ENCODE measurements at places on chromosomes 13 and 19.

- peak; percentile 79 for DNase-seq
Observed at GRCh38 chr13:76637641-76638141, 248.5 kb downstream of the KCTD12 start.

GRCh38 chr19:55156202-55157063, 1.1 kb downstream of the TNNI3 start:
- DNase-seq, result no peak

GRCh38 chr19:41226053-41226873, 7.2 kb downstream of the AXL start:
- DNase-seq, result no peak

DNA sequence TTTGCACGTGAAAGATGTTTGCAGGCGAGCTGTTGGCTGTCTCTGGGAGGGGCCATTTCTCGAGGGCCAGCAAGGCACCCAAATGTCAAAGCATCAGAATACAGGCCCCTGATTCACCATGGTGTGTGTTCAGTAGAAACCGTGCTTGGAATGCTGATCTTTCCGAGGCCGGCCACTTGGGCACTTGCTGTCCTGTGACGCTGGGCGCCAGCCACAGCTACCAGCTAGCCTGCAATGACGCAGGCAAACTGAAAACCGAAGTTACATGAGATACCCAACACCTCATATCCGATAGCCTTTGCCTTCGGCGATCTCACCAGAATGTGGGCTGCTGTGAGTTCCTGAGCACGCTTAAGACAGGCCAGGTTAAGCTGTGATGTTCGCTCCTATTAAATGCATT, 12.0 kb downstream of the THOP1 start:
- no peak for DNase-seq

- no peak for DNase-seq
Observed at GRCh38 chr19:34676697-34677385, at the start of gene SCGB2B2. Gene SCGB2B2, minus strand, starts transcription at chr19:34677159. Its CDS starts 82,596 bp downstream, at chr19:34594563.

DNA sequence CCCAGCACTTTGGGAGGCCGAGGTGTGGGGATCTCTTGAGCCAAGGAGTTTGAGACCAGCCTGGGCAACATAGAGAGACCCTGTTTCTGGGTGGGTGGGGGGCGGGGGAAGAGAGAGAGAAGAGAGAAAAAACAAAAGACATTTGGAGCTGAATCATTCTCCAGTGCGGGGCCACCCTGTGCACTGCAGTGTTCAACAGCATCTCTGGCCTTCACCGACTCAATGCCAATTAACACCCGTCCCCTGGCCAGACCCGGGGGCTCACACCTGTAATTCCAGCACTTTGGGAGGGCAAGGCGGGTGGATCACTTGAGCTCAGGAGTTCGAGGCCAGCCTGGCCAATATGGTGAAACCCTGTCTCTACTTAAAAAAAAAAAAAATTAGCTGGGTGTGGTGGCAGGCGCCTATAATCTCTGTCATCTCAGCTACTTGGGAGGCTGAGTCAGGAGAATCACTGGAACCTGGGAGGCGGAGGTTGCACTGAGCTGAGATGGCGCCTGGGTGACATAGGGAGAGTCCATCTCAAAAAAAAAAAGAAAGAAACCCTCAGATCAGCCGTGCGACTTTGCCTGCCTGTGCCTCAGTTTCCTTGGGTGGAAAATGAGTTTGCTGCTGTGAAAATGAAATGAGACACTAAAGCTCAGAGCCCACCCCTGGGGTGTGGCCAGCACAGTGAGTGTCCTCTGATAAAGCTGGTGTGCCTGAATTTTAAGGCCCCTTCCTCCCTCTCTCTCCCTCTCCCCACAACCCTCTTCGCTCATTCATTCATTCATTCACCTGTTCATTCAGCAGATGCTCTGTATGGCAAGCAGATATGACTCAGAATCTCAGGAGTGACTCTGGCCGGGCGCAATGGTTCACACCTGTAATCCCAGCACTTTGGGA, 6.4 kb downstream of the KLF2 start:
- DNase-seq, result no peak

- DNase-seq, result no peak
Observed at GRCh38 chr13:21898945-21899344, 228.1 kb downstream of the FGF9 start.

DNA sequence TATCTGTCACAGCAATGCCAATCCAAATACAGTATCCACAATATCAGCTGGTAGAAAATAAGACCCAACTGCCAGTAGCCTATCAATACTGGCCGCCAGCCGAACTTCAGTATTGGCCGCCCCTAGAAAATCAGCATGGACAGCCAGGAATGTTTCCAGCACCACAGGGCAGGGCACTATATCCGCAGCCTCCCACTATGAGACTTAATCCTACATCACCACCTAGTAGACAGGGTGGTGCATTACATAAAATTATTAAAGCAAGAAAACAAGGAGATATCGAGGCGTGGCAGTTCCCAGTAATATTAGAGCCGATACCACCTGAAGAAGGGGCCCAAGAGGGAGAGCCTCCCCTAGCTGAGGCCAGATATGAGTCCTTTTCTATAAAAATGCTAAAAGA, 111.3 kb downstream of the ZNF486 start:
- no peak for DNase-seq

- no peak for DNase-seq
Observed at GRCh38 chr19:15194938-15195337, 5.9 kb downstream of the NOTCH3 start.

DNA sequence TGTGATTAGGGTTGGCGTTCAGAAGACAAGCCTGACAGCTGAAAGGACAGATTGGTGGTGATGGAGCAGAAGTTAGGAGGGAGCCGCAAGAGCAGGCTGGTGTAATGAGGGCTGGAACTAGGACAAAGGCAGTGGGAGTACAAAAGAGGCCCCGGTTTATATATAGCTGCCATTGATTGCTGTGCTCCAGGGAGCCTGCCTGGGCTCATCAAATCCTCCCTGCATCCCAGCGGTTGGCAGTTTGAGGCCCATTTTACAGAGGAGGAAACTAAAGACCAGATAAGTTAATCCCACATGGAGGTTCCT, 123.7 kb downstream of the CACNA1A start:
- peak; percentile 31 for DNase-seq

GRCh38 chr19:2003874-2004273, 11.6 kb downstream of the BTBD2 start:
- DNase-seq, result no peak

- no peak for DNase-seq
Observed at GRCh38 chr13:48720621-48721020, 66.9 kb downstream of the CYSLTR2 start.

- DNase-seq, result no peak
Observed at GRCh38 chr13:48750588-48751383, 97.1 kb downstream of the CYSLTR2 start.

GRCh38 chr13:76094645-76095044, 458.5 kb downstream of the LMO7 start:
- no peak for DNase-seq

GRCh38 chr19:11261971-11262839, at the start of gene DOCK6:
Gene DOCK6, minus strand, starts transcription at chr19:11262524. Its CDS starts 84 bp downstream, at chr19:11262440.
- DNase-seq, result no peak

DNA sequence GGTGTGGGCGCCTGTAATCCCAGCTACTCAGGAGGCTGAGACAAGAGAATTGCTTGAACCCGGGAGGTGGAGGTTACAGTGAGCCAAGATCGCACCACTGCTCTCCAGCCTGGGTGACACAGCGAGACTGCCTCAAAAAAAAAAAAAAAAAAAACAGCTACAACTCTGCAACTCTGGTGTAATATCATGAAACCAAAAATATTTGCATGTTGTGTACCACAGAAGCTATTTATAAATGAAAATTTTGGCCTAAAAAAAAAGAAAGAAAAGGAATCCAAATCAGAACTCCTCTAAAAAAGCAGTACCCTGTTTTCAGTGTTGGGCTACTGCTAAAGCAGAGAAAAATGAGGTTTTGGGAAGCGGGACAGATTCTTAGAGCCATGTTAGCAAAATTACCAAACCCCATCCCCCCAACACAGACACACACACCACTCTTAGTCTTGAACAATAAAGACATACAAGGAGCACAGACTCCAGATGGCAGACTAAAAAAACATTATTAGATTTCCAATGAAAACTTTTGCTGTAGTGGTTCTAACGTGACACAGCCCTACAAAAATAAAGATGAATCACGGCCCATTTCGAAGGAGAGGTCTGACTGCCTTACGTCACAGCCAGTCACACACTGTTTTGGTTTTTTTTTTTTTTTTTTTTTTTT, 51.5 kb downstream of the INSR start:
- no peak for DNase-seq

DNA sequence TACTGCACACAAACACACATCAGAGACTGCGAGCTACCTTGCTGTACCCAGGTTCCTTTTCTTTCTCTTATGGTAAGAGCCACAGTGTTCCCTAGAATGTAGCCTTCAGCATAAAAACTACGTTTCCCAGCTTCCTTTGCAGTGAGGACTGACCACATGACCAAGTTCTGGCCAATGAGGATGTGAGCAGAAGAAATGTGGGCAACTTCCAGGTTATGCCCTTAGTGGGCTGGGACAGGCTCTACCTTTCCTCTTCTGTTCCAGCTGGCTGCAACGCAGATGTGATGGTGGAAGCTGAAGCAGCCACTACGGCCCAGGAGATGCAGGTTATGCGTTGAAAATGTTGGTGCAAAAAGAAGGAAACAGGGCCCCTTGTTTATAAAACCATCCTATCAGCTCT, 27.5 kb downstream of the VRK3 start:
- DNase-seq, result no peak

- no peak for DNase-seq
Observed at GRCh38 chr19:39377373-39378362, 13.2 kb downstream of the PAF1 start.

DNA sequence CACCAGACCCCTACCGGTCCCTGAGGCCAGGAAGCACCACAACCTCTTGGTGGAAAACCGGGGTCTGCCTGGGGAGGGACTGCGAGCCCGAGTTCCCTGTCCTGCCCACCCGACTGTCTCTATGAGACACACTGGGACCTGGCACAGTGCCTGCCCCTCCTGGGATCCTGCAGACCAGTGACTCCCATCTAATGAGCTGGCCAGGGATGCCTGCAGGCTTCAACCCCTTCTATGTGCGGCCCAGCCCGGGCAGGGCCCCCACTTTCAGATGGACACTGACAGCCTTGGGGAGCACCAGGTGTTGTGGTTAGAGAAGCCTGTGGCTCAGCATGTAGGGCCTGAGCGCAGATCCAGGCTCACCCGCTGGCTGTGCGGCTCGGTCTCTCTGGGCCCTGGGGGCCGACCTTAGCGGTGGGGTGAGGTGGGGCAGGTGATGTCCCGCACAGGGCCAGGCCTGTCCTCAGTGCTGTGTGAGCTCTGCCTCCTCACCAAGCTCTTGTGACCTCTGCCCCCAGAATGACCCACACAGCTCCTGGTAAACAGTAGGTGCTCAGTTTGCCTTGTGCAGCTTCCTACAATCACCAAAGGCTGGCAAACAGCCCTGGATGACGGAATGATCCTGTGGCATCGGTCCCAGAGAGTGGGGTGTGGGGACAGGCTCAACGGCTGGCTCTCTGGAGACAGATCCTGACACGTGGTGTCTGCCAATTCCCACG, 17.9 kb upstream of the CACTIN start:
- no peak for DNase-seq

- no peak for DNase-seq
Observed at GRCh38 chr13:38914070-38914469, 76.6 kb downstream of the STOML3 start.

DNA sequence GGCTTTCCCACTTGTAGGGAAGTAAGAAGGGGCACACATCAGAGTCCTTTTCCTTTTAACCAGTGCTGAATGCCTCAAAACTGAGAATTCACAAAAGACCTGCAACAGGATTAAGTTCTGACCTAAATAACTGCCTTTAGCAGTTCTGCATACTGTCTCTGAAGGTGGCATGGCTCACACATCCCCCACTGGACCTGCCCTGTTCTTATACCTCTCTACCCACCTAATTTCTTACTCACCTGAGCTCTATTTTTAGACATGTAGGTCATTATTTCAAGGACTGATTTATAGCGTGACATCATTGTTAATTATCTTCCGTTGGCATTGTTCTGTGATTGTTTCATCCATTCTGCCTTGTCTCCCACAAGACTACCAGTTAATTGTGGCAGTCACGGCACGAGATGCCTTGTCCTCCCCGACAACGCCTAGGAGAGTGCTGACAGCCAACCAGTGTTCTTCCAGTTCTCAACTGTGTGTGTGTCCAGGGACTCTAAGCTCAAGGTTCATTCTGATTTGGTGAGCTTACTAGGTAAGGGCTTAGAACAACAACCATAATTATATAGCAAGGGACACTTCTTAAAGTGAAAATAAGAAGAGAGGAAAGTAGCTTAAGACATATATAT, 27.1 kb upstream of the UBL3 start:
- no peak for DNase-seq

- no peak for DNase-seq
Observed at GRCh38 chr19:55723491-55723890, 14.7 kb downstream of the NLRP9 start.

- no peak for DNase-seq
Observed at GRCh38 chr19:57615346-57615745, 1.3 kb downstream of the ZNF134 start.

- DNase-seq, result no peak
Observed at GRCh38 chr13:61192826-61193225, 222.8 kb downstream of the PCDH20 start.

DNA sequence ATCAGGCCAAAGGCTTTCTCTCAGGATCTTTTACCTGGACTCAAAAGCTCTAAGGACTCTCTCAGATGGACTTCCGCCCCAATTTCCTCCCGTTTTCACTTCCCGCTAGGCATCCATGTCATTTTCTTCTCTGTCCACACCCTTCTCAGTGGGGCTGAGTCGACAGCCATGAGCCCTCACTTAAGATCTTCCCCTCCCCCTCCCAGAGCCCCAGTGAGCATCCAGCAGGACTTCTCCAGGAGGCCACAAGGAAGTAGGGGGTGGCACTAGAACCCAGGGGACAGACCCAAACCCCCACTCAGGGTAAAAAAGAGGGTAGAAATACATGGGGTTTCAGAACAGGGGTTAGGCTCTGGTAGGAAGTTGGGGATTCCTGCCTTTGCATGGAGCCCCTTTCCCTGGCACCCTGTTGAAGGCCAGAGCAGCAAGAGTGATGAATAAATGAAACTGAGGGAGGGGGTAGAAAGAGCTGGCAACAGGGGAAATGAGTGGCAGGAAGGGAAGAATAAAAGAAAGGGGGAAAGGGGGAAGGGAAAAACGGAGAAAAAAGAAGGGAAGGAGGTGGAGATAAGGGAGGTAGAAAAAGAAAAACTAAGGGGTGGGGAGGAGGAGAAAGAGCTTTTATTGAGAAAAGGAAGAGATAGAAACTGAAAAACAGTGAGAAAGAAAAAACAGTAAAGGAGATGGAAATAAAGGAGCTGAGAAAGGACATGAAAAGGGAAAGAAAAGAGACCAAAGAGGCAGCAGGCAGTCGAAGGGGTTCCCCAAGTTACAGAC, 42.3 kb downstream of the DEDD2 start:
- no peak for DNase-seq

- DNase-seq, result no peak
Observed at GRCh38 chr19:5881543-5882299, 11.4 kb upstream of the FUT5 start.

- no peak for DNase-seq
Observed at GRCh38 chr13:77536358-77536757, 852 bp downstream of the SCEL start.

All from cerebellar nuclear complex (tissue), 1 donor.